ENCODE measurements at places on chromosomes 3 and 15.

DNA sequence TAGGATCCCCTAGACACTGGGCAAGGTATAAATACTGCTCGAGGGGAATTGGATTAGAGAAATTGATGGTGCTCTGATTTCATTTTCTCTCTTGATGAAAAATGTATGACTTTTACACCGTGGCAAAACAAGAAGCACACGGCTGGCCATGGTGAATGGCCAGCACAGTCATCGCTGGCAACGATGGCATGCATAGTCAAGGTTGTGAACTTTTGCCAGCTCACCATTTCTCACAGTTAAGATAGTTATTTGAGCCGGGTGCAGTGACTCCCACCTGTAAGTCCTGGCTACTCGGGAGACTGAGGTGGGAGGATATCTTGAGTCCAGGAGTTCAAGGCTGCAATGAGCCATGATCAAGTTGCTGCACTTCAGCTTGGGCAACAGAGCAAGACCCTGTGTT, 95.4 kb downstream of the HMG20A start:
- DNase-seq, result no peak

DNA sequence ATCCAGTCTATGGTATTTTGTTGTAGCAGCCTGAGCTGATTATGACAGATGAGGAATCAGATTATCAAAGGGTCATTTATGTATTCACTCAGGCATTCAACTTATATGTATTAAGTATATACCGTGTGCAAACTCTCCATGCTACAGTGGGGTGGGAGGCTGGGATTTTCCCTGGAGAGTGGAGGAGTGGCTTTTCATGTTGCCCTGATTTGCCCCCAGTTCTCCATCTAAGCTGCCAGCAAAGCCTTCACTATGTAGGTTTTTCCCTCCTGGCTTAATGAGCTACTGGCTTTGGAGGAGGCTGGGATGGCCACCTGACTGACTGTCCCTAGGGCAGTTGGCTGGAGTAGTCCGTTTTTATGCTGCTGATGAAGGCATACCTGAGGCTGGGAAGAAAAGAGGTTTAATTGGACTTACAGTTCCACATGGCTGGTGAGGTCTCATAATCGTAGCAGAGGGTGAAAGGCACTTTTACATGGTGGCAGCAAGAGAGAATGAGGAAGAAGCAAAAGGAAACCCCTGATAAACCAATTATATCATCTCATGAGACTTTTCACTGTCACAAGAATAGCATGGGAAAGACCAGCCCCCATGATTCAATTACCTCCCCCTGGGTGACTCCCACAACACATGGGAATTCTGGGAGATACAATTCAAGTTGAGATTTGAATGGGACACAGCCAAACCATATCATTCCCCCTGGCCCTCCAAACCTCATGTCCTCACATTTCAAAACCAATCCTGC, 253.9 kb downstream of the RPLP1 start:
- no peak for DNase-seq

GRCh38 chr3:151813799-151814198, at the start of gene AADAC:
AADAC (plus strand) TSS chr3:151814116; CDS start chr3:151814163, 47 bp downstream.
- no peak for DNase-seq

DNA sequence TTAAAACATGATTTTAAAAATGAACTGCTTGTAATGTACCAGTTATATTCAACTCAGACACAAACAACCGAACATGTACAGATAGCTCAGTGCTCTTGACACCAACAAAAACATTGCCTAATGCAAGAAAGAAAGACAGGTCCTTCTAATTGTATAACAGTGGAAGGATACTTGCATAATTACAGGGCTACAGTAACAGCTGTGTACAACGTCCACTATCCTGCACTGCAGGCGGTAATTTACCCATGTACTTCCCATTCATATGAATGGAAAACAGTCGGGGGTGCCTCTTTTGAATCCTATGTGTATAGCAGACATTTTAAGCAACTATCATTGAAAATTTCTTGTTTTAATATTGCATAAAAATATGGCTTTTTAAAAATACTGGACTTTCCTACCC, 41.1 kb upstream of the PLSCR5 start:
- no peak for DNase-seq

GRCh38 chr15:84987949-84988624, 6.4 kb downstream of the PDE8A start:
- DNase-seq, result no peak

DNA sequence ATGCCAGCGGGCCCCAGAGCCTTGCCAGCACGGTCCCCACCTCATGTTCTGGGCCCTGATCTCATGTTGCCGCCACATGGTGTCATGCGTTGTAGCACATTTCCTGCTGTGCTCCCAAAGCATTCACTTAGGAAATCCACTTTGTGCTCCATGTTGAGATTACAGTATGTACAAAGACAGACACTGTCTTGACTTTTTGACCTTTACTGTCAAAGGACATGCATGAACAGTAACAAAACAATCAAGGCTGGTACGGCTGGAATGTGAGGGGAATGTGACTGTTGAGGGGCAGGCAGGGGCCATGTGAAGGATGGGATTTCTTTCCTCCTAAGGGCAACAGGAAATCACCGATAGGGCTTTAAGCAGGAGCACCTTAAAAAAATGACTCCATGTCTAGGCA, 53.3 kb upstream of the RPL32 start:
- DNase-seq, result no peak

DNA sequence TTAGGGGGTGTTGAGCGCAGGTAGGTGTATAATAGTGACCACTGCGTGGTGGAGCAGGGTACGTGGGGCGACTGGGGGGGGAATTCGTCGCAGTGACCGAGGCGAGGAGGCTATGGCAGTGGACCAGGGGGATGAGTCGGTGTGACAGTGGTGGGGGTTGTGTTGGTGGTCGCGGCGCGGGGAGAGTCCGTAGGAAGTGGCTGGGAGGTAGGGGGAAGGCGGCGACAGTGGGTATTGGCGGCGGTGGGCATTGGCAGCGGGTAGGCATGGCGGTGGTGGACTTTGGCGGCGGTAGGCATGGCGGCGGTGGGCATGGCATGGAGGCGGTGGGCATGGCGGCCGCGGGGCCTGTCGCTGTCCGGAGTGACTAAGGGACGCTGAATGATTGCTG, 739 bp downstream of the SNRPN start:
- DNase-seq, result peak; percentile 12

GRCh38 chr15:39181940-39182339, 398.9 kb upstream of the THBS1 start:
- DNase-seq, result no peak

DNA sequence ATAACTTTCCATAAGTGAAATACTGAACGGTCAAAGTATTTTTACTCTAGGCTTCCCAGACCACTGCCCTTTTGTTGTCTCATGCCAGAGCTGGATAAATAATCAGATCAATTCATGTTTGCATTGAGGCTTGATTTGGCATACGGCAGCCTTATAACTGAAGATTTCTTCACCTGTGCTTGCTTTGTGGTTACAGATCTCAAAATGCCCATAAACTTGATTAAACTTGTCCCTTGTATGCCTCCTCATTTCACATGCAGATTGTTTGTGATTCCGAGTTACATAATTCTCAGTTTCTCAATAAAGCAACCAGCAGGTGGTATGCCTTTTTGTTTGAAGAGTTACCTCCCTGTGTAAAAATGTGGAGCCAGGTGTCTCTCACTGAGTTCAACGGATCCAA, 211.4 kb upstream of the LRIG1 start:
- DNase-seq, result no peak

GRCh38 chr15:72784456-72784876, 908 bp upstream of the ADPGK start:
- no peak for DNase-seq

DNA sequence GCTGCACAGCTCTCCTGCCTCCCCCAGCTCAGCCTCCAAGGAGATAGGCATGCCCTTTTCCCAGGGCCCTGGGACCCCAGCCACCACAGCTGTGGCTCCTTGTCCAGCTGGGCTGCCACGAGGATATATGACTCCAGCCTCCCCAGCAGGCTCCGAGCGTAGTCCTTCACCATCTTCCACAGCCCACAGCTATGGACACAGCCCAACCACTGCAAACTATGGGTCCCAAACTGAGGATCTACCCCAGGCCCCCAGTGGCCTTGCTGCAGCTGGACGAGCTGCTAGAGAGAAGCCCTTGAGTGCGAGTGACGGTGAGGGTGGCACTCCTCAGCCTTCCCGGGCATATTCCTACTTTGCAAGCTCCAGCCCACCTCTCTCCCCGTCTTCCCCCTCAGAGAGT, 20.5 kb upstream of the APEH start:
- no peak for DNase-seq

- no peak for DNase-seq
Measured at GRCh38 chr3:138776961-138777360, 57.8 kb downstream of the PIK3CB start.

DNA sequence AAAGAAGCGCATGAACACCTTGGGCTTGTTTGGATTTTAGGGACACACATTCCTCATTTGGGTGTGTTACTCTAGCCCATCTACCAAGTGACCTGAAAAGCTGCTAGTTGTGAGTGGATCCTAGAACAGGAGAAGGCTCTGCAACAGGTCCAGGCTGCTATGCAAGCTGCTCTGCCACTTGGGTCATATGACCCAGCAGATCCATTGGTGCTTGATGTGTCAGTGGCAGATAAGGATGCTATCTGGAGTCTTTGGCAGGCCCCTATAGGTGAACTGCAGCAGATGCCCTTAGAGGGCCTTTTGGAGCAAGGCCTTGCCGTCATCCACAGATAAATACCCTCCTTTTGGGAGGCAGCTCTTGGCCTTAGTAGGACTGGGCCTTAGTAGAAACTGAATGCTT, 53.2 kb downstream of the PAQR5 start:
- no peak for DNase-seq

GRCh38 chr3:185595526-185595925, 9.4 kb downstream of the SENP2 start:
- no peak for DNase-seq

GRCh38 chr3:57077630-57078343, 17.3 kb downstream of the SPATA12 start:
- DNase-seq, result no peak

GRCh38 chr3:13891492-13892073, 11.7 kb upstream of the WNT7A start:
- no peak for DNase-seq

DNA sequence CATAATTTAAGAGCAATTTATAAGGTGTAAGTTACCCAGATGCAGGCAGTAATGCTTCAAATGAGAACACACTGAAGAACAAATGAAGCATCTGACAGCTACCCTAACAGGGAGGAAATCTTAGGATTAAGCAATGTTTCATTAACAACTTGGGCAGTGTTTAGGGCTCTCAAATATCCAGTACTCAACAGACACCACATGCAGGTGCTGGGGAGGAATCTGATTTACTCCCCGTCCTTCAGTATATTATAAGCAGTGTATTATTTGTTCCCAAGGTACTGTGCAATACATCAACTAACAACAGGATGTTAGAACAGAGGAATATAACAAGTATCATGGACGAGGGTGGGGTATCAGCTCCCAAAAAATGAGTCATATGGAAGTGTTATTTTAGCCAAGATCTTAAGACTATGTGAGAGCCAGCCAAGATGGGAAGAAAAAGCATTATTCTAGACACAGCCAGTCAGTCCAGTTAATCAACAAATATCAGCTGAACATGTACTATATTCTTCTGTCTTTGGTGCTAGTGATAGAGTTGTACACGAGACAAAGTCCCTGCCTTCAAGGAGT, 20.4 kb downstream of the BTBD1 start:
- DNase-seq, result no peak

DNA sequence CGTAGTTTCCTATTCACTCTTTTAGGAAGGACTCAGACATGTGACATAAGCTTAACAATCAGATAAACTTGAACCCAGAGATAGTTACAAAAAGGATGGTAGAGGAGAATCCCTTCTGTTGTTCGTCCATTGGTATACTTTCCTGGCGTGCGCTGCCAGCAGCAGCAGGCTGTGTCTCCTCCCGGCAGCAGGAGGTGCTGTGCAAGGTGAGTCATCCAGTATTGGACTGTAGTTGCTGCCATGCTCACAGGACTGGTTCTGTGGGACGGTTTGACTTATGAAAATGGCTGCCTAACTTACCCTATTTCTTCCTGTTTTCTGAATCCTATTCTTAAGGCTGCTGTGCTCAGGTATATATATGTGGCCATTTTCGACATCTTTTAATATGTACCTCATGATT, 253.4 kb upstream of the LRRC3B start:
- no peak for DNase-seq

DNA sequence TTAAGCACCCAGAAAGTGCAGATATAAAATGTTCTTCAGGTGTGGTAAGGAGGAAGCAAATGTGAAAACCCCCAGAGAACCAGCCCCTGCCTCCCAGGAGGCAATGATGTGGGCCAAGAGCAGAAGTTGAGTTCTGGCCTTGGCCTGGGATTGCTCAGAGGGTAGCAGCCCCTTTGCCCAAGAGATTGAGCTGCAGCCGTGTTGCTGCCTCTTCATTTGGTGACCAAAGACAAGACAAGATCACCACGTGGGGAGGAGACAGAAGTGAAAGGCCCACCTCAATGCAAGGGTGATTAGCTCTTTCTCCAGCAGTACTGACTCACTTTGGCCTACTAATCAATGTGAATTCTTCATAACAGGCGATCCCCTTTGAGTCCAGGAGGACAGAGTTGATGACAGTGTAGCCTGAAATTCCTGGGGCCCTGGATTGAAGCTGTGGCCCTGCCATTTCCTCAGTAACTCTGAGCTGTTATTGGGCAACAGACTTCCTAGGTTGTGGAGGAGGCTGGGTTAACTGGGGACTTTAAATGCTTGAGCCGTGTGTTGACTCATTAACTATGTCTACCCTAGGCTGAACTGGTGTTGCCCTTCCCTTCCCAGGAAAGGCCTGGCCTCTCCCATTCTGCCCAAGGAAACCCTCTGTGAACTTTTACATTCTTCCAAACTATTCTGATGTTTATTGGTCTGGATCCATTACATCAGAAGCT, 86.5 kb downstream of the ST6GAL1 start:
- no peak for DNase-seq

GRCh38 chr15:57375827-57376695, at the start of gene CGNL1:
CGNL1 (plus strand) TSS chr15:57376505; CDS start chr15:57438000, 61,495 bp downstream.
- no peak for DNase-seq

GRCh38 chr3:168863561-168863960, 767.8 kb upstream of the GOLIM4 start:
- no peak for DNase-seq

- DNase-seq, result no peak
Measured at GRCh38 chr3:75396316-75396802, 267.8 kb upstream of the FRG2C start.

DNA sequence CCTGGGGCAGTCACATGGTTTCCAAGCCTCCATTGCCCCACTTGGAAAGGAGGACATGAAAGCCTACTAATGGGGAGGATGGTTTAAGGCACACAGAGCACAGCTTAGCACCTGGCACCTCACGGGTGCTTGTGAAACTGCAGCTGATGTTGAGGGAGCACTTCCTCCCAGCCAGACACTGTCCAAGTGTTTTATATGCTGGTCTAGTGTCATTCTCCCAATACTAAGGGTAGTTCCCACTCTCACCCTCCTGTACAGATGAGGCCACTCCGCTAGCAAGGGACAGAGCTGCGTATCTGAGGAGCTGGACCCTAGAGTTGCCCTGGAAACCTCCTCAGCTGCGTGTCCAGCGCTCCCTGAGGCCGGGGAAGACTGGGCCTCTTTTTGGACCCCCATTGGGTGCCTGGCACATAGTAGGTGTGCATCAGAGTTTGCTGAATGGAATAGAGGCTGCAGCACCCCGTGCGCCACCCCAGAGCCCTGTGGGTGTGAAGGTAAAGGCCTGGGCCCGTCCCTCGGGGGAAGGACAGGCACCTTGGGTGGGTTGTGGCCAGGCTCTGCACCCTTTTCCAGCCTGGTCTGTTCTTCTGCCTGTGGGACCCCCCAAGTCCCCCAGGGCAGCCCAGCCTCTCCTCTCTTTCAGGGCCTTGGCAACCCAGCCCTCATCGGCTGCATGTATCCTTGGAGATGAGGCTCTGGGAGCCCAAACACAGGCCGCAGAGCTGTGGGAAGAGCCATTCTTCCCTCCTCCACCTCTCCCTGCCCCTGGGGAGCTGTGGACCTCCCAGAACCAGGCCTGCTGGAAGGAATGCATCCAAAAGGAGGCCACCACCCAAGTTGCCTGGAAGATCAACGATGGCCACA, 31.3 kb downstream of the DNASE1L3 start:
- DNase-seq, result no peak

Data from activated CD4-positive, alpha-beta T cell treated with anti-CD3 and anti-CD28 coated beads, Interleukin-2, amount 50 U/mL, for 48 hours (primary cell).